ENCODE measurements at places on chromosomes 3 and 15. TPM values are rescaled to one million over a fixed set of nuclear protein-coding genes. Genes with fewer than 3 reads are reported as not detected.

The FBXO22 gene
- total RNA-seq = 29.7 TPM

- H3K4me1 ChIP-seq = peaks cover 35% of the 10 kb centered on the region
- H3K4me3 ChIP-seq = no peak overlapping the region
Measured at GRCh38 chr3:187955587-187955952, 198.4 kb upstream of the LPP start.

DNA sequence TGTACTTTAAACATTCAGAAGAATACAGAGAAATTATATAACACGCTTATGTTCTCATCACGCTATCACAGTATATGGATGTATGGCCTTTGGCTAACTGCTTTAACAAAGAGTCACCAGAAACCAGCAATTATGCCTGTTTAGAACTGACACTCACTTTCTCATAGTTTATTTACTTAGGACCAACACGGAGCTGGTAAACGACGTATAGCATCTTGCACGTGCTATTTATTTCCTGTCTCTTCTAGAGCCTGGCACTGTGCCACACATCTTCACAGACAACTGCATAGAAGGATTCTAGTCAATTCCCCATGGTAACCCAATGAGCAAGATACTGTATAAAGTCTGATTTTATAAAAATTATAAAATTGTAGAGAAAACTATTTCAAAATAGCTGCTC, 43.6 kb downstream of the TBC1D2B start:
- H3K4me1 ChIP-seq = peaks cover 83% of the 10 kb centered on the region
- peak overlapping the region; percentile 69 for H3K27ac ChIP-seq
- H3K36me3 ChIP-seq = peaks cover 3% of the 10 kb centered on the region
- no peak overlapping the region for H3K4me3 ChIP-seq
- peak; percentile 69 for DNase-seq
- H3K27me3 ChIP-seq = no peaks in the 10 kb centered on the region

DNA sequence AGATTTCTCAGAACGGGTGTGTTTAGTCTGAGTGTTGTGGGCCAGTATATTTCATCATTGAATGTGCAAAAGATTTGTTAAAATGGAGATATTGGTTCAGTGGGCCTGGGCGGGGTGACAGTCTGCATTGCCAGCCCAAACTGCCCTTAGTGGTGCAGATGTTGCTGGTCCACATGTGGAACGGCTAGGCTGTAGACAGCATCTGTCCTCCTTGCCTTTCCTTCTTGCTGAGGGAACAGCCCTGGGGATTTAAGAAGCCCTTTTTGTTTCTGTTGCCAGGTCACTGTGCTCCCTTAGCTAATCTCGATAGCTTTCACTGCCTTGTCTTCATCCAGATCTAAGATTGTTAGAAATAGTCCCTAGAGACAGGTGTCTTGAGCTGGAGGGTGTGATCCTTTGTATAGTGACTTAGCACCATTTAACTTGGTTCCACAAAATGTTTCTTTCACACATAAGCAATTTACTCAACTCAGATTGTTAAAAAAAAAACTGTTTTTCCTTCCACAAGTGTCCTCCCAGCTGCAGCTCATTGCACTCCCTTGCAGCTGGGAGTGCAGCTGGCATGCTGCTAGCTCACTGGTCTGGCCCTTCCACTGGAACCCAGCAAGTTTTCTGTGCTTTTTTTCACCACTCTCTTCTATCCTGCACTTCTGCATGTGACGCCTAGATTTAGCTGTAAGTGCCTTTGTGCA, 37.5 kb downstream of the GAP43 start:
- no peak overlapping the region for H3K27ac ChIP-seq
- H3K36me3 ChIP-seq = no peaks in the 10 kb centered on the region
- H3K4me3 ChIP-seq = no peak overlapping the region
- peaks cover 28% of the 10 kb centered on the region for H3K4me1 ChIP-seq
- DNase-seq = no peak

DNA sequence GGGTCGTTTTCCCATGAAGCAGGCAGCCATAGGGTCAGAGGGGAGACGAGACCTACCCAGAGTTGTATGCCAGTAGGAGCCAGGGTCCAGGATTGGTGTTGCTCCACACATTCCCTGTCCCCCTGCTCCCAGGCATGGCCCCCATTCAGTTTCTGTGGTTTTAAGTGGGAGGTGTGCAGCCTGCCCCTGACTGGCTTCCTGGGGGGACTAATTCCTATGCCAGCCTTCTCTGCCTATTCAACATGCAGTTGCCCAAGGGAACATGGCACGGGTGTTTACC, 126.3 kb downstream of the EEFSEC start:
- no peak for DNase-seq
- H3K27me3 ChIP-seq = no peaks in the 10 kb centered on the region
- no peak overlapping the region for H3K4me3 ChIP-seq
- H3K4me1 ChIP-seq = no peaks in the 10 kb centered on the region
- H3K27ac ChIP-seq = no peak overlapping the region
- no peaks in the 10 kb centered on the region for H3K36me3 ChIP-seq

- peak; percentile 13 for DNase-seq
- H3K4me1 ChIP-seq = no peaks in the 10 kb centered on the region
- H3K36me3 ChIP-seq = no peaks in the 10 kb centered on the region
- no peak overlapping the region for H3K4me3 ChIP-seq
- no peak overlapping the region for H3K27ac ChIP-seq
- no peaks in the 10 kb centered on the region for H3K27me3 ChIP-seq
Measured at GRCh38 chr3:50166620-50167019, 11.5 kb downstream of the SEMA3F start.

DNA sequence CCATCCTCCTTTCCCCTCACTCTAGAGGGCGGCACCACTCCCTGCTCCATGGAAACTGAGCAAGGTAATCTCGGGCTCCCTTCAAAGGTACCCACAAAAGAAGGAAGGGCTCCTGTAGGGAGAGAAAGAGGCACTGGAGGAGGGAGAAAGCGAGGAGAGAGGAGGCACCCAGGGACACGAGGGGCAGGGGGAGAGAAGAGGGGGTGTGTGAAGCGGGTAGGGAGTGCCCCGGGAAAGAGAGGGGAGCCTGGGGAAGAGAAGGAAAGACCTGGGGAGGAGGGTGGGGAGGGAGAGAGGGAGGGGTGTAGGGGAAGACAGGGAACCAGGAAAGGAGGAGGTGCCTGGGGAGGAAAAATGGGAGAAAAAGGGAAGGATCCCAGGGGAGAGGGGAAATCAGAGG, 523 bp downstream of the VILL start:
- H3K27me3 ChIP-seq = no peaks in the 10 kb centered on the region
- H3K27ac ChIP-seq = no peak overlapping the region
- H3K4me1 ChIP-seq = peaks cover 30% of the 10 kb centered on the region
- no peak overlapping the region for H3K4me3 ChIP-seq

GRCh38 chr15:43104426-43104825, 1.4 kb downstream of the UBR1 start:
- H3K27ac ChIP-seq = no peak overlapping the region
- no peak overlapping the region for H3K4me3 ChIP-seq
- DNase-seq = no peak
